Left renal pelvis (tissue), 4 donors: ENCODE measurements at places on chromosomes 11 and 22. TPM values are rescaled to one million over a fixed set of nuclear protein-coding genes. Genes with fewer than 3 reads are reported as not detected.

DNA sequence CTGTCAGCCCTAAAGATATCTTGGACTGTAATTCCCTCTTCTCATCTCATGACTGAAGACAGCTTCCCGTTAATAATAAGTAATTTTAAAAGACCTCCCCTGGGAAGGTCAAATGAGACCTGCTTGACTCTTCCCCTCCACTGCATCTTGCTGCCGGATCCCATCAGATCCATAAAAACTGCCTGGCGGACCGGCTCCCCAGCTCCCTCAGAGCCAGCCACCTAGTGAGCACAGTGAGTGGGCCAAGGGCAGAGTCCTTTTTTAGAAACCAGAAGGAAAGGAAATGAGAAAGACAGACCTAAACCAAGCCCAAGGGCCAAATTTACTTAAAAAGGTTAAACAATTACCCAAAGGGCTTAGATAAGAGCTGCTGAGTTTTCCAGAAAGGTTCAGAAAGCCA lies 595.3 kb downstream of the OPCML start:
- no peak for DNase-seq

Gene ANO5
- 0.45 TPM for polyA plus RNA-seq

DNA sequence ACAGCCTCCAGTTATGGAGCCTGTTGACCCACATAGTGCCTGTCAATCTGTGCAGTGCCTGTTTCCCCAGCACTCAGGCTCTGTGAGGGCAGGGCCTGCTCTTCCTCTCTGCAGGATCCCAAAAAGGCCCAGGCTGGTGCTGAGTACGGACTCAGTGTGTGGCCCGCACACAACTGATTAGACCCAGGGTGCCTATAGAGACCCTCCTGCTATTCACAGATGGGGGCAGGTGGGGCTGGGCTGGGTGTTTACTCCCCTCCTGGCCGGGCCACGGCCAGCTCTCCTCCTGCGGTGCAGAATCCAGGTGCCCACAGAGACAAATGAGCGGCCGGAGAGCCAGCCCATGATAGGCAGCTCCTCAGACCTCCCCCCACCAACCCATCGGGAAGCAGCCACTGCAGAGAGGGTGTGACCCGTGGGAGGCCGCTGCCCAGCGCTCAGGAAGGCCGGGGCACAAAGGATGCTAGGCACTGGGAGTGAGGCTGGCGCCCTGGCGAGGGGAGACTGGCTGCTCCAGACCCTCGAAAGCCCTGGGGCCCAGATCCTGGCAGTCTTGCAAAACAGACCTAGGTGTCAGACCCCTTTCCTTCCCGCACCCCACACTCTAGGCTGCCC lies 239.0 kb downstream of the CTTN start:
- DNase-seq, result no peak

- DNase-seq, result no peak
Observed at GRCh38 chr11:83159902-83160865, 3.3 kb downstream of the PCF11 start.

- no peak for DNase-seq
Observed at GRCh38 chr11:76609736-76610370, 60.7 kb downstream of the LRRC32 start.

- DNase-seq, result no peak
Observed at GRCh38 chr11:76243193-76243956, 37.1 kb upstream of the WNT11 start.

- DNase-seq, result no peak
Observed at GRCh38 chr22:42955087-42955635, 59.8 kb downstream of the PACSIN2 start.

Gene DNHD1
- 4.9 TPM for polyA plus RNA-seq

- no peak for DNase-seq
Observed at GRCh38 chr11:122162095-122162494, 46.1 kb upstream of the BLID start.

DNA sequence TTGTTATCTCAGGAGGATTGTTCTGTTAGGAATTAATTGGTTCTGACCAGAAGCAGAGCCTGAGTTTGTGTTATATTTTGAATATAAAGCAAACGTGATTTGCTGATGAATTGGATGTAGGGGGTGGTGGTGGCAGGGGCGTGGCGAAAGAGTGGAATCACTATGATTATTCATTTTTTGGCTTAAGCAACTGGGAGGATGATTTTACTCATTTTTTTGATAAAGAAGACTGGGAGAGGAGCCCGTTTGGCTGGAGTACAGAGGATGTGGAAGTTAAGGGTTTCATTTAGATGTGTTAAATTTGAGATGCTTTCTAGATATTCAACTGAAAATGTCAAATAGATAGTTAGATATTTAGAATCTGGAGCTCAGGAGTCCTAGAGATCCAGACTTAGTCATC lies 83.4 kb upstream of the MYO18B start:
- no peak for DNase-seq

Gene TEAD1
- 86.2 TPM for polyA plus RNA-seq

Gene PRSS23
- polyA plus RNA-seq, result 106 TPM

Gene OR4A15
- polyA plus RNA-seq, result not detected

GRCh38 chr11:61679296-61679695 lies 895 bp upstream of the DAGLA start:
- DNase-seq, result no peak

DNA sequence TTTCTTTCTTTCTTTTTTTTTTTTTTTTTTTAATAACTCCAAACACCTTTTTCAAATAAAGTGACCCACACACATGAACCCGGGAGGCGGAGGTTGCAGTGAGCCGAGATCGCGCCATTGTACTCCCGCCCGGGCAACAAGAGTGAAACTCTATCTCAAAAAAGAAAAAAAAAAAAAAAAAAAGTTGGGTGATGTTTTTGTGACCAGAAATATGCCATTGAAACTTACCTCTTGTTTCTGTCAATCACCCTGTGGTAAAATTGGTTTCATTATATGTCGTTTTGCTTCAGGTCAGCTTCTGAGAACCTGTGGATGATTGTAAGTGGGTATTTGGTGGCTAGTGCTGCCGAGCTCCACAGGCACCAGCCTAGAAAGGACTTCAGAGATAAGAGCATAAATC lies 238.8 kb downstream of the TBC1D22A start:
- DNase-seq, result no peak
